Stimulated activated CD4-positive, alpha-beta T cell treated with anti-CD3 and anti-CD28 coated beads, TNF-alpha, amount 100 ng/mL, for 4 hours (primary cell): ENCODE measurements at places on chromosomes 3 and 15.

GRCh38 chr15:74464897-74465296, 3.9 kb upstream of the UBL7 start:
- no peak for DNase-seq

DNA sequence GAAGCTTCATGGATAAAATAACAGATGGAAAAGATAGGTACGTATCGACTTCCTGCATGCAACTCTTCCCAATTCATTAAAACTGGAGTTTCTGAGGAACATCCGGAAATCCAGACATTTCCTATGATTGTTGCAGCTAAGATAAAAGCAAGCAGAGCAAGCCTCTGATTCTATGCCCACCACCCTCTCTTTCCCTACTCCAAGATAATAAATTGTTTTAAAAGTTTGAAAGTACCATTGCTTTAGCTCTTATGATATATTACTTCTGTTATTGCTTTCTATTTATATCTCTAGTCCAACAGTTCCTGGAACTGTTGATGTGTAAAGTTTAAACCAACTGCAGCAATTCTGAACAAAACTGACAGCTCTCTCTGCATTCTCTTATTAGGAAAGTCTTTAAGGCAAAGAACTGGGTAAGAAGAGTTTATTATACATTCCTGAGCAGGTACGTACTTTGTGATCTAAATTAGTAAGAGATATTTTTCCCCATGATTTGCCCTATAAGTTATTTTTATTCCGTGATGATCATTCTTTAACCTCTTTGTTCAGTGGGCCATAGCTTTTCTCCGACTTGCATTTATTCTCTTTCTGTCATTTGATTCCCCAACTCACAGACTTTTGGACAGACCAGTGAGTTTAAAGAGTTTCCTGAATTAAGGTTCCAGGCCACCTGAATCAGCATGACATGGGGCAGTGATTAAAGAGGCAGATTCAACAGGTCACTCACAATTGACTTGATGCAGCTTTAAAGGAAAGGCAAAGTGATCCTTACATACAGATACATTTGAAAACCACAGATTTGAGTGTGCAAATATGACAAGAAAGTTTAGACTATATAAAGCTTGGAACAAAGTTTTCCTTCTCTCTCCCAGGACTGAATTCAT, 94.2 kb upstream of the THRB start:
- no peak for DNase-seq

GRCh38 chr15:75309711-75310110, 26.2 kb upstream of the COMMD4 start:
- no peak for DNase-seq

DNA sequence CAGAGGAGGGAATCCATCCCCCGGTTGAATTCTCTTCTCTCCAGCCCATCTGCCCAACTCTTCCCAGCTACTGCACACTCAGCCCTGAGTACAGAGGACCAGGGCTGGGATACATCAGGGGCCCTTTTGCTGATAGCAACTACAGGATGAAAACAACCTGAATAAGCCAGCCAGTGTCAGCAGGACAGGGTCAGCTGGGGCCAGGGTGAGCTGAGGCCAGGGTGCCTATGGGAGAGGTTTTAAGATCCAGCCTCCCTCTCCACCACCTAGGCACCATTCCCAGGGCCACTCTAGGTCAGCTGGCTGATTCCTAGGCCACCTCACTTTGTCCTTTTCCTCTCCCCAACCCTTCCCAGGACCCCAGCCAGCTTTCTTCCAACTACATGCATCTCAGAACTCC, 83.8 kb downstream of the MRPL46 start:
- no peak for DNase-seq

DNA sequence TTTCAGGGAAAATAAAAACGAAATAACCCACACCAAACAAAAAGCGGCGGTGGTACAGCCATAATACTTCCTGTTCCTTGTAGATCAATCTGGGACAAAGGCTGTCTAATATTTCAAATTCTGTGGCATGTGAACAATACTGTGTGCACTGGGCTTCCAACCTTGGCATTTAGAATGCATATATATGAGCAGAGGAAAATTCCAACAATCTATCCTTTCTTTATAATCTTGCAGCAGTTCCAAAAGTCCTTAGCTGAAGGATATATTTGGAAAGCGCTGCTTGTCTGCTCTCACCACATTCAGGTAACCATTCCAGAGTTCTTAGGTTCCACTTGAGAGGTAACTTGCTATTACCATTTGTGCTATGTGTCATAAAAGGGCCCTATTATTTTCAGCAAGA, 231.8 kb downstream of the RBMS3 start:
- DNase-seq = no peak
